ENCODE measurements at places on chromosomes 1 and 21.

DNA sequence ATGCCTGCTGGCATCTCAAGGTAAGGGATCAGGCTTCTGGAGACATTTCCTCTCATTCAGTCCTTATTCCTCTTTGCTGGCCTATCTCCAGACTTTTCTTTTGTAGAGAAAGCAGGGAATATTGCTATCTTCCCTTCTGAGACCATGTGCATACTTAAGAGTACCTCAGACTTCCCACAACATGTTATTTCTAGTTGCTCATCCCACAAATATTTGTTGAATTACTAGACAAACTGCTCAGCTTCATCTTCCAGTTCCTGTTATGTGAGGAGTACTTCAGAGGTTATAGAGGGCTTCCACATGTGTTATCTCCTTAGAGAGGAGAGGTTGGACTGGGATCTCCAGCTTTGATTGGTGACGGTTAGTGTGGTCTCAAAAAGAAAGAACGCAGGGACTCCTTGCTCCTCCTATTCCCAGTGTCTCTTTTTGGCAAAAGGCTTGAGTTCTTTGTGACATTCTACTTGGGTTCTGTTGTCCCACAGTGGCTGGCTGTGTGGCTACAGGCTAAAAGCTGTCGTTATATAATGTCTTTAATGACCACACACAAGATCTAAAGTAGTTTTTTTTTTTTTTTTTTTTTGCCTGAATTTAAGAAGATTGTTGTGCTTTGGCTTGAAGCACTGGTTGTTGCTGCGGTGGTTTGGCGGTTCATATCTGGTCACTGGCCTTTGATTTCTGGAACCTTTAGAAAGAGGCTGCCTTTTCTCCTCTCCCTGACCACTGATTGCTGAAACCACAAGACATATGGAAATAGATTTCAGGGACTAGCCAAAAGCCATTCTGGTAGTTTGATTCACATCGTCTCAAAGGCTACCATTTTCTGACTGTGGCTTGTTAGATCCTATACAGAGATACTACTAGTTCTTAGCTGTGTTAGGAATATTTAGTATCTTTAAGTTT, 78.7 kb downstream of the FGGY start:
- DNase-seq = no peak

GRCh38 chr1:153342178-153342577, 6.5 kb downstream of the PGLYRP4 start:
- DNase-seq = no peak

DNA sequence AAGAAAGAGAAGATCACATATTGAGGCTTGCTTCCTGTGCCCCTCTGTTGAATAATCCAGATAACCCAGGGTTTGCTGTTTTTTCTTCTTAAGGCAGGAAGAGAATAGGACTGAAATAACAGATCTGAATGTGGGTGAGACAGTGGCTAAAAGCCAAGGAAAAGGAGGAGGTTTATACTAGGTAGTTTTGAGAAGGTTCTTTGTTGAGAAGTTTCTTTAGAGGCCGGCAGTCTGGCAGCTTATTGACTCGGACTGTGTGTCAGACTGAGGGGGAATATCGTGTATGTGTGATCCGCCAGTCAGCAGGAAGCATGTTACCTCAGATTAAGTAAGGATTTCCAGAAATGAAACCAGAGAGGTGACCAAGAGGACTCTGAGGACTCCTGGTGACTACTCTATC, 119.8 kb downstream of the PLA2G4A start:
- DNase-seq = no peak

- DNase-seq = no peak
These were observed 86.1 kb upstream of the ADGRL2 start for GRCh38 chr1:81714636-81715035.

All from NCI-H510A (cell line).